Astrocyte of the spinal cord (primary cell): ENCODE measurements at places on chromosomes 13 and 19.

GRCh38 chr19:36973844-36974195 lies 57.7 kb downstream of the ZNF568 start:
- no peak for DNase-seq

GRCh38 chr19:36527341-36527740 lies 730 bp downstream of the ZNF260 start:
- DNase-seq: peak; percentile 12

DNA sequence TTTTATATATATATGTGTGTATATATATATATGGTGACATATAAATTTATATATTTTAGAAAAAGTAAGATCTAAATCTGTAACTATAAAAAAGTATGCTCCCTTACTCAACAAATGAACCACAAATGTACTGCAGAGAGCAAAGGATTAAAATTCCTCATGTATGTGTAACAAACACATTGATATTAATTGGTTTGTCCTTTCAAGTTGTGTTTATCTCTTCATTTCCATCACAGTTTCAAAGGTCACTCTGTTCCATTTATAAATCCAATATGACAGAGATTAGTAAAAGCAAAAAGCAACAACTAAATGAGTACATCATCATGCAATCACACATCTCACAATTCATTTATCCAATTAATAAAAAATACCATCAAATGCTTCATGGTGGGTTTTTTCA lies 247.9 kb downstream of the DACH1 start:
- DNase-seq: no peak

GRCh38 chr13:50951366-50951765 lies 41.8 kb downstream of the RNASEH2B start:
- peak; percentile 41 for DNase-seq

DNA sequence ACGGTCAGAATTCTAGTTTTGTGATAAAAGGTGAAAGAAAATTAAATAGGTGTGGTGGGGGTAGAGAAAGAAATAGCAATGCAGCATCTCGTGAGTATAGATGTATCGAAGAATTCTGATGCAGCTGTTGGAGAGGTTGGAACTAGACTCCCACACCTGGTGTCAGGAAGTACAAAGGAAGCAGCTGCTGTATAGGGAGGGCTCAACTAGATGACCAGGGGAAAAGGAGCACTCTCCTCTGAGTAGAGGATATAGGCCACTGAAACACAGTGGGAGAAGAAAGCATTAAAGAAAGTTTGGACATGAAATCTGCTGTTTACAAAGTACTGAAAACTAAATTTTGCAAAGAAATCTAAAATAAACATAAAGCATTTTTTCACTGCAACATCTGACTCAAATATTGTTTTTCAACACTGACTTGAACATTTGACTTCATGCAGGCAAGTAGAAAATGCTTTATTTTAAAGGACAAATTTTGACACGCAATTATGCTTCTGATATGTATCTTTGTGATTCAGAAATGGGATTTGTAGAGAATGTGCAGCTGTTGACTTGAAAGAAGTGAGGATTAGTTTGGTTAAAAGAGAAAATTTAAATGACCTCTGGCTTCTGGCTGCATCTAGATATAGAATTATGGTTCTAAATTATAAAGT lies 82.2 kb downstream of the MIPEP start:
- DNase-seq: no peak

GRCh38 chr13:109196948-109197347 lies 567.5 kb downstream of the MYO16 start:
- DNase-seq: no peak

DNA sequence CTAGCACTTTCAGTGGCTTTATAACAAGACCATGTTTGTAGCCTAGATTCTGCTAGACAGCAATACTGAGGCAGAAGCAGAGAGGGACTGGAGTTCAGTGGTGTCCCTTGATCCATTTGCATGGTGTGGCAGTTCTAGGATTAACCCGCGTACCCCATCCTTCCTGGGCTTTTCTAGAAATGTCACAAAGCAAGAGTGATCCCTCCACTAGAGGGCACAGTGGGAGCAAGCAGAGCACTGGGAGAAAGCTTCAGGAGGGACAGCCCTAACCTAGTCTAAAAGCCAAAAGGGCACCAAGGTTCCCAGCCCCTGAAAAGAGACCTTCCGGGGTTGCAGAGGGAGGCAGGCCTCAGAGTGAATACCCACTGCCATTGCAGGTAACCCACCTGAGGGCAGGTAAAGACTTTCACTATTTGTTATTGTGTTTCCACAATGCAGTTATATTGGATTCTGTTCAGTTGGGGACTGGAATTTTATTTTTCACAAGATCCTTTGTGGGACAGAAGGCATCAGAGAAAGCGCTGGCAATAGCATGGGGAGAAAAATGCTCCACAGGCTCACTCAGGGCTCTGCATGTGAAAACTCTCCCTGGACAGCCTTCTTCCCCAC lies 170.6 kb downstream of the FLT1 start:
- peak; percentile 68 for DNase-seq

- peak; percentile 50 for DNase-seq
These were observed 10.4 kb downstream of the SBK2 start for GRCh38 chr19:55526216-55527196.

GRCh38 chr13:28181413-28181812 lies 43.1 kb downstream of the PAN3 start:
- peak; percentile 29 for DNase-seq

DNA sequence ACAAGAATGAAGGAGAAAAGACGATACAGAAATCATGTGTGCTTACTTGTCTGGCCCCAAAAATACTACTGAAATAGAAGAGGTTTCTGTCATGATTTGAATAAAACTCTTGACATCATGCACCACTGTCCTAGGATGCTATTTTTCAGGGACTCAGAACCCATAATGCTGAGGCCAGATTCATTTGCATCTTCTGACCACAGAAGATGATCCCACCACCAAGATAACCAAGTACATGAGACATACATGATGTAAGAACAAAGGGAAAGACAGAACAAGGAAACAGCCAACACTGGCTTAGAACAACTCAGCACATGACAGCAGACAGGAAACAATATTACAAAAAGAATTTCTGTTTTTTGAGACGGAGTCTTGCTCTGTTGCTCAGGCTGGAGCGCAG lies 2.5 kb downstream of the ZNF552 start:
- DNase-seq: no peak

GRCh38 chr13:49922301-49922700 lies 13.8 kb downstream of the SPRYD7 start:
- no peak for DNase-seq

DNA sequence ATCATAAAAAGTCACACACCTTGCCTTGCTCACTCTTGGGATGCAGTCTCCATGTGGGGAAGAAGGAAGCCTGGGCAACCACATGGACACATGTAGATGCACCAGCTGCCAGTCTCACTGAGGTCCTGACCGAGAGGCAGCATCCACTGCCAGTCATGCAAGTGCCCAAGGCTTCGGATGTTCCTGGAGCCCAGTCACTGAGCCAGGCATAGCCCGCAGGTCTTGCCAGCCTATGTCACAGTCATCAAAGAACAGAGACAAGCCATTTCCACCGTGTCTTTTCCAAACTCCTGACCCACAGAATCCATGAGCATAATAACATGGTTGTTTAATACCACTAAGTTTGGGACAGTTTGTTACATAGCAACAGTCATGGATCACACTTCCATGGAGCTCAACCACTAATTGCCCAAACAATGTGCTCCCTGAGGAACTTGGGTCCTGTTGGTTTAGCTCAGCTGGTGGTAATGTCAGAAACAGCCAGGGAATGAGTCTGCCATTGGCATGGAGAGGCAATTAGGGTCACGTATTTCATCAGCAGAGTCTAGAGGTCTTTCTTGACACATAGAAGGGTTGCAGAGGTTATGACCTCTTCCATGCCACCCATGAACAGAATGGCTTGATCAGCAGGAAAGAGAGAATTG lies 21.5 kb downstream of the STARD13 start:
- peak; percentile 45 for DNase-seq

DNA sequence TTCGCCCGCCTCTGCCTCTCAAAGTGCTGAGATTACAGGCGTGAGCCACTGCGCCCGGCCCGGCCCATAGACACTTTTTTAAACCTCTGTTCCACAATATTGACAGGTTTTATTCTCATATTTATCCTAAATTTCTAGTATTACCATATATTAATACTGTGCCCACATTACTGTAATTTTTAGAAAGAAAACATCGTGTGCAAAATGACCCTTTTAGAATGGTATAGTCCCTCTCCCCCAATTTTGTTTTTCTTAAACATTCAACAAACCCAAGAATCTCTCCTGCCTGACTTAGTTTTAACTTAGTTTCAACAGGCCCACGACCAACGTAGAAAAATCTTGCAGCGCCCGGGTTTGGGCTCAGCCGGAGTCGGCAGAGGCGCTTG lies 9.1 kb downstream of the CDX2 start:
- DNase-seq: no peak

GRCh38 chr19:31591258-31591657 lies 242.0 kb upstream of the TSHZ3 start:
- DNase-seq: no peak

- DNase-seq: no peak
These were observed 4.0 kb downstream of the BRD4 start for GRCh38 chr19:15328312-15328711.

- DNase-seq: no peak
These were observed 1531.1 kb upstream of the MIR17HG start for GRCh38 chr13:89816404-89816803.

DNA sequence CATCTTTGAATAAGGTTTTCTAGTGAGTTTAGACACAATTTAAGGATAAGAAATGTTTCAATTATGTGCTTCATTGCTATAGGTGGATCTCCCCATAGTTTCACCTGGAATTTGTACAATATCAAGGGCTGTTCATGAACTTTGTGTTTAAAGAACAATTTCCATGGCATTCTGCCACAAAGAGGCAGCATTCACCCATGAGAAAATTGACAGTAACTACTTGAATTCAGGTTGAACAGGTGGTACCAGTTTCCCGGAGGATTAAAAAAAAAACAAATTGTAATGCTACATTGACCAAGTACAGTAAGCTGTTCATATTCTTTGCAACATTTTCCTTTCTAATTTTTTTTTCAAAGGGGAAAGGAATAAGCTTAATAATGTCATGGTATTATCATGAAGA lies 9.1 kb downstream of the SLITRK5 start:
- peak; percentile 9 for DNase-seq

DNA sequence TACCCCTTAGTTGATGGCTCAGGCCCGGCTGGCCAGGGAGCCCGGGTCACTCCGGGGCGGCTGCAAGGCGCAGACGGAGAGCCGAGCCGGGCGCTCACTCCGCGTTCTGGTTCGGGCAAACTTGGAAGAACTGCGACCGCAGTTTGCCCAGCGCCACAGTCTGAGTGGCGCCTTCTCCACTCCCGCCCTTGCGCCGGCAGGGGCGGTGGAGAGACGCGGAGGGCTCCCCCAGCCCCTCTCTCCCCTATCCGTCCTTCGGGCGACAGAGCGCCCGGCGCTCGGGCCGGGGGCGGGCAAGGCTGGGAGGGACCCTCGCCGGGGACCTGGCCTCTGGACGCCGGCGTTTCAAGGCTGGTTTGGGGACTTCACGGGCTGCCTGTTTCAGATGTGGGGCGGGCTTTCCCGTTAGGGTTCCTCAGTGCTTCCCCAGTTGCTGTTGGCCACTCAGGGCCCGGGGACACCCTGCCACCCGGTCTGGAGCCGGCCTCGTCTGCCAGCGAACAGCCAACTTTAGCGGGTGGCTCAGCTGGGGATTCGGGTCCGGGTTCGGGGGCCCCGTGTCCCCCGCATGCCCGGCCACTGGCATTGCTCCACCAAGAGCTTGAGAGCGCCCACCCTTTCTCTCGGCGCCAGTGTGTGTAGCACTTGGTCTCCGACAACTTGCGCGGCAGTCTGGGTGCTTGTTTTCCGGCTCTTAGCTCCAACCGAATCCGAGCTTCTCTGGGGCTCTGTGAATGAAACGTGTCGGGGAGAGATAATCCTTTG lies 1.5 kb downstream of the GPC6 start:
- peak; percentile 92 for DNase-seq

GRCh38 chr13:65913173-65913572 lies 1317.0 kb downstream of the PCDH9 start:
- peak; percentile 90 for DNase-seq
